Mesenchymal stem cell (in vitro differentiated cells and primary cell): ENCODE measurements at places on chromosomes 16 and 17.

GRCh38 chr16:54942353-54942943 lies 11.8 kb downstream of the IRX5 start:
- no peak for DNase-seq

GRCh38 chr16:86427433-86427851 lies 82.9 kb upstream of the FOXF1 start:
- peak; percentile 96 for DNase-seq

DNA sequence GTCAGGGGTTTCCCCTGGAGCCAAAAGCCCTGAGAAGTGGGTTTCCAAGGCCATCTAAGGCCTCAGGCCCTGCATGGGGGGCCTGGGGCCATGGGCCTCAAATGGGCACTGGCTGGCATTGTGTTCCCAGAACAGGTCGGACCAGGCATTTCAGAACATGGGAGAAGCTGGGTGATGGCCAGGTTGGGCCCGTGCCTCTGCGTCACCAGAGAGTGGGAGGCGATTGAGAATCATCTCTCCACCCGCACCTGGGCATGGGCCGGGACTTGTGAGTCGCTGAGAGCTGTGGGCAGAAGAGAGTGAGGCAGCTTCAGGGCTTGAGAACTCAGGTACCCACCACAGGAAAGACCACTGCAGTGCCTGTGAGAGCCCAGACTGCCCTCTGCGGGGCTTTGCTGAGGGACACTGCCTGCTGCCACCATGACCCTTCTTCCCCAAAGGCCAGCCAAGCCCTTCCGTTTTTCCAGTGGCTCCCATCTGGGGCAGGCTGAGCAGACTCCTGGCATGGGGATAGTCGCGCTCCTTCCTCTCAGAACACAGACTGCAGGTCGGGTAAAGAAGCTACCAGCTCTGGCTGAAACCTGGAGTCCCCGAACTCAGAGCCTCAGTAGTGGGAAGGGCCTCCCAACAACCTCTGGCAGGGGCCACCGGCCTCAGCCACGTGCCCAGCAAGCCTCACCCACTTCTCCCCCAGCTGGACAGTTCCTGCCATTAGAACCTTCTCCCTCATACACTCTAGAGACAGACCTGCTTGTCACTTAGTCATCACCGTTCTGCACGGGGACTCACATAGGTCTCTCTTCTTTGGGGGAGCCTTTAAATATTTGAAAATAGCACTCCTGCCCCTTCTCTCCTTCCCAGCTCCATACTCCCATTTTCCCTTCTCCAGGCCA lies 1.6 kb downstream of the RAB11FIP4 start:
- no peak for DNase-seq

DNA sequence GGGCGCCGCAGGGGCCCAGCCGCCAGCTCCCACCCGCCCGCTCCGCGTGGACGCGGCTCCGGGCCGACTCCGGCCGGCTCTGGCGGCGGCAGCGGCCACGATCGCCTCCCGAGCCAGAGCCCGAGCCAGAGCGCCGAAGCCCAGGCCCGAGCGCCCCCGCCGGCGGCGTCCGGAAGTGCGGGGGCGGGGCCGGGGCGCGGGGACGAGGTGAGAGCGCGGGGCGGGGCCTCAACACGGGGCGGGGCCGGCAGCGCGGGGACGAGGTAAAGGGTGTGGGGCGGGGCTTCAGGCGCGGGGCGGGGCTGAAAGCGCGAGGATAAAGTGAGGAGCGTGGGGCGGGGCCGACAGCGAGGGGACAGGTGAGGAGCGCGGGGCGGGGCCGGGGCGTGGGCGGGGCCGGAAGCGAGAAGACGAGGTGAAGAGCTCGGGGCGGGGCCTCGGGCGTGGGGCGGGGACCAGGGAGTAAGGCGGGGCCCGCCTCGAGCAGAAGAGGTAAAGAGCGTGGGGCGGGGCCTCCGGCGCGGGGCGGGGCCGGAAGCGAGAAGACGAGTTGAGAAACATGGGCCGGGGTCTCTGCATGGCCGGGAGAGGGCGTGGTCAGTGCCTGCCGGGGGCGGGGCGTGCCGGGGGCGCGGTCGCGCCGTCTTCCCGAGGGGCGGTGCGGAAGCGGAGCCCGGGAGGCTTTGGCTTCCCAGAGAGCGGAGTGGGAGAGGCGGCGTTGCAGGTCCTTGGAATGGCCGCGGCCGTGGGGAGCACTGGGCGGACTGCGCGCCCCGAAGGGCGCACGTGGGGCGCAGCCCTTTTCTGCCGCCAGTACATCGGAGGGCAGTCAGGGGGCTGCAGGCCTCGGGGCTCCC lies at the start of gene AXIN1:
Gene AXIN1, minus strand, starts transcription at position 177 of the 857 bp plus-strand sequence. CDS start 5,698 bp downstream, outside the sequence.
- peak; percentile 95 for DNase-seq

DNA sequence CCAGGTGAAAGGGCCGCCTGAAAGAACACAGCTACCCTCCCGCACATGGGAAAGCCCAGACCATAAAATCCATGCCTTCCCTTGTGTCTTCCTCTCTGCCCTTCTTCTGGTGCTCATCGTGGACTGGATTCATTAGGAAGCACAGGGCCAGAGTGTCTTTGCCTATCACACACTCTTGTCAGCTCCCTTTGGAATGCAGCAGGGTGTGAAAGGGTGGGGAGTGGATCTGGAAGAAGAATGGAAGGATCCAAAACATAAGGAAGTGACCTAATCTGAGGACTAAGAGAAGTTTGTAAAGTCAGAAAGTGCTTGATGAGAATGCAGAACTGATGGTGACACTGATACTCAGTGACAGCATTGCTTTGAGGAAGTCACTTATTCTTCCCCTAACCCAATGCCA lies 1147.3 kb upstream of the GOT2 start:
- no peak for DNase-seq

GRCh38 chr17:5065227-5065744 lies 13.0 kb upstream of the ZFP3 start:
- no peak for DNase-seq

- peak; percentile 29 for DNase-seq
Observed at GRCh38 chr17:81890447-81891302, 711 bp downstream of the ALYREF start.

GRCh38 chr16:2250652-2251295 lies 613 bp downstream of the ECI1 start:
- peak; percentile 34 for DNase-seq

- no peak for DNase-seq
Observed at GRCh38 chr16:83392743-83393142, 415.0 kb upstream of the HSBP1 start.

- DNase-seq, result peak; percentile 88
Observed at GRCh38 chr16:62225675-62226074, 189.4 kb upstream of the CDH8 start.

GRCh38 chr17:66682283-66682682 lies 152.6 kb upstream of the CACNG5 start:
- no peak for DNase-seq

DNA sequence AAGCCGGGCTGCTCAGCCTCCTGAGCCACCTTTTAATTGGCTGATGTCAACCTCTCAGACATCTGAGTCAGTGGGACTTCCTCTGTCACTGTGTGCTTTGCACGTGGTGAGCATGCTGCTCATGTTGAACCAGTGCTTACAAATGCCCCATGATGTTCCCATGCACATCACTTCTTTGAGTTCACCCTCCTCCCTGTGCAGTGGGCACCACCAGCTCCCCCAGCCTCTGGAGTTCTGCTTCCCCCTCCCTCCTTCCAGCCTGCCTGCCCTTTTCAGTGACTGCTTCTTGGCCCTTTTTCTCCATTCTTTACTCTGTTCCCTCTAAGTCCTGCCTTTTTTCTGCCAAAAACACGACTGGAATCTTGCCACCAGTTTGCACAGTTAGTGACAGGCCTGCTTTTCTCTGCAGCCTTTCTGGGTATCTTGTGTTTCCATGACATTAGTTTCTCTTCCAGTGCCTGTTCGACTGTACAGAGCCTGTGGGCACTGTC lies 41.6 kb downstream of the USP10 start:
- DNase-seq, result peak; percentile 62

DNA sequence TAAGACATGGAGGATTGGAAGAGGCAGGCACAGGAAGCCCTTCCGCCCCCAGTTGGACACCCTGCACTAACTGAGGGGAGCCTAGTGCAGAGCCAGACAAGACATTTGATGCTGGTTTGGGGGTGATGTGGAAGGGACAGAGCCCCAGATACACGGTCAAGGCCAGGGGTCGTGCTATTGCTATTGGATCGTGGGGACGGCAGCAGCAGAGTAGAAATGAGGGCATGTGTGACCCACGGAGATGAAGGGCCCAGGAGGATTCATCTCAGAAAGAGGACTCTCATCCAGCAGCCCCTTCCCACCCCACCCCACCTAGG lies 2.0 kb upstream of the VAMP2 start:
- DNase-seq, result no peak

DNA sequence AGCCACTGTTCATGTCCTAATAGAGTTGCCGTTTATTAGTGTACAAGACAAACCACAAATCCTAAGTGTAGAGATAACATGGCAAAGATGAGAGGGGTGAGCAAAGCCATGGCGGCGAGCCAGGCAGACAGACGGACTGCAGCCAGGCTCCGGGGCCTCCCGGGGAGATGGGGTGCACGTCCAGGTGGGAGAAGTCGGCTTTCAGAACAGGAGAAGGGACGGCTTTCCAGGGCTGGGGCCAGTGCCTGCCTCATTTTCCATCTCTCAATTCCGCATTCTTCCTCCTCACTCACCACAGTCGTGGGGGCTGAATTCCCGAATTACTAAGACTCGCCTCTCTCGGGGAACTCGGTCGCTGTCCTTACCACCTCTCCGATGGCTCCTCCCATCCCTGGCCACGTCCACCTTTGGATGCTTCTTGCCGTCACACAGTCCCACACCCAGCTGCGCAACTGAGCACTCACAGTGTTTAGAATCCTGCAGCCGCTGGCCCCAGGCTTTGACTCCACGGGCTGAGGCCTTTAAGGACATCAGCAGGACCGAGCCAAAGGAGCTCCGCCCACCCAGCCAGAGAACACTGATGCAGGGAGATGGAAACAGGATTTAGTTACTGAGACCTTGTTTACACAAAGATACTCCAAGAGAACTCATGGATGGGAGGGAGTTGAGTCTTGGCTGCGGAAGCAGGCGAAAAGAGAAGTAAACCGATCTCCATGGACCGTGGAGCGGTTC lies 59.7 kb downstream of the RNF112 start:
- no peak for DNase-seq

- peak; percentile 57 for DNase-seq
Observed at GRCh38 chr17:57530508-57530907, 214.6 kb downstream of the CCDC182 start.

DNA sequence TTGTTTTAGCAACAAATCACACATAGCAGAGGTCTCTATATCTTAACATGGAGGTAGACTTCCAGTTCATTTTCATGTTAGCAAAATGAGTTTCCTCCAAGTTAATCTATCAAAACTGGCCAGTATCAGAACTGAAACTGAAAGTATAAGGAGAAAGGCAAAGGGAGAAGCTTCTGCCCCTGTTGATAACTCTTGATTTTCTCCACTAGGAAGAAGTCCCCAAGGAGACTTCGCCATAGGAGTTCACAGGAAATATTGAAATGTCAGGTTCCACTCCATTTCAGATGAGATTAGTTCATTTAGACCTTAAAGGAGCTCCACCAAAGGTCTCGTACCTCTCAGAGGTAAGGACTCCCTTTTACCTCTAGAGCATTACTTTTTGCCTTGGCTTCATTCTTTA lies 1.2 kb upstream of the OGFOD3 start:
- DNase-seq, result peak; percentile 48

DNA sequence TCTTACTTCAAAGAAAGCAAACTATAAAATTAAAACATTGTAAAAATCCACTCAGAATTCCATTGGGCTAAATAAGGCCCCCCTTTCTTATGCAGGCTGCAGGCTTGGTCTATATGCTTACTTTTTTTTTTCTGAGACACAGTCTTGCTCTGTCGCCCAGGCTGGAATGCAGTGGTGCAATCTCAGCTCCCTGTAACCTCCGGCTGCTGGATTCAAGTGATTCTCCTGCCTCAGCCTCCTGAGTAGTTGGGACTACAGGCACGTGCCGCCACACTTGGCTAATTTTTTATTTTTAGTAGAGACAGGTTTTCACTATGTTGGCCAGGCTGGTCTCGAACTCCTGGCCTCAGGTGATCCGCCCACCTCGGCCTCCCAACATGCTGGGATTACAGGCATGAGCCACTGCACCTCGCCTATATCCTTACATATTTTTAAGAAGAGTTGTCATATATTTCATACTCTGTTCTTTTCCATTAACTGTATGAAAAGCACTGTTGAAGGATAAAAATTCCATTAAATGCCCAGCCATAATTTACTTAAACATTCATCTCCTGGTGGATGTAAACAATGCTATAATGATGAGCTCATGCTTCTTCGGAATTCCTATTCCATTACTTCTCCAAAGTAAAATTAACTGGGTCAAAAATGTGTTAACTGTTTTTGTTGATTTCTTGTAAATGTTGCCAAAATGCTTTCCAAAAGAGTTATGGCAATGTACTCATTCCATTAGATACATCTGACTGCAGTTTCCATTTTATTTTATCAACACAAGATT lies 17.8 kb downstream of the SNN start:
- peak; percentile 61 for DNase-seq

- DNase-seq, result no peak
Observed at GRCh38 chr17:76032073-76032779, 5.1 kb upstream of the EVPL start.

- no peak for DNase-seq
Observed at GRCh38 chr17:8466873-8467272, 31.2 kb downstream of the NDEL1 start.

GRCh38 chr16:69564845-69565670 lies 708 bp upstream of the NFAT5 start:
- DNase-seq, result peak; percentile 30
